CD4-positive, CD25-positive, alpha-beta regulatory T cell (primary cell): ENCODE measurements at places on chromosomes 7 and 10. TPM values are rescaled to one million over a fixed set of nuclear protein-coding genes. Genes with fewer than 3 reads are reported as not detected.

GRCh38 chr10:101221549-101221948 is 7.7 kb downstream of the LBX1 start:
- no peaks in the 10 kb centered on the region for H3K36me3 ChIP-seq
- H3K27ac ChIP-seq = no peak overlapping the region
- H3K4me1 ChIP-seq = peaks cover 55% of the 10 kb centered on the region
- H3K4me3 ChIP-seq = no peak overlapping the region

DNA sequence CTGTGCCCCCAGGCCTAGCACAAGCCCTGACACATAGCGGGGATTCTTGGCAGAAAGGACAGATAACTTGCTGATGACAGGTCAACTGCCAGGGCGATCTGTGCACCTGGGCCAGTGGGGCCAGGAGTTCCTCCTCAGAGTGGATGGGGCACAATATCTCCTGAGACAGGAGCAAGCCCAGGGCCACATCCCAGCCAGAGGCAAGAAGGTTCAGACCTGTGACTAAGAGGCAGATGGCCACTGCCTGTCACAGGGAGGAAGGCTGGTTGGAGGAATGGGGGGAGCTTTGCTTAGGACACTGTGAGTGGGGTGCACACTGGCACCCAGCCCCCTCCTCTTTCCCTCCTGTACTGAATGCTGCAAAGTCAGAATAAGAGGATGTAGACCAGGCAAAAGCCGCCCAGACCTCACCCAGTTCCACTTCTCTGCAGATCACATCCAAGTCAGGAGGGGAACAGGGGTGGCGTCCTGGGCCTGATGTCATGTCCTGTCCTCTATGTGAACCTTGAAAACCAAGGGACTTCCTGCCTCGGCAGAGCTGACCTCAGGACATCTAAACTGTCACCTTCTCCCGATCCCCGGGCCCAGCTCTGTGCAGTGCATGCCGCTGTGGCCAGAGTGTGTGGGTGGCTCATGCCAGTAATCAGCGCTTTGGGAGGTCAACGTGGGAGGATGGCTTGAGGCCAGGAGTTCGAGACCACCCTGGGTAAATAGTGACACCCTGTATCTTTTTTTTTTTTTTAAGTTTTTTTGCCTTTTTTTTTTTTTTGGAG is 1.3 kb downstream of the GUSB start:
- peak overlapping the region; percentile 66 for H3K4me3 ChIP-seq
- peaks cover 4% of the 10 kb centered on the region for H3K36me3 ChIP-seq
- H3K27me3 ChIP-seq = no peaks in the 10 kb centered on the region

SPDYE2B gene
- total RNA-seq = not detected

RNF148 gene
- total RNA-seq = not detected

DNA sequence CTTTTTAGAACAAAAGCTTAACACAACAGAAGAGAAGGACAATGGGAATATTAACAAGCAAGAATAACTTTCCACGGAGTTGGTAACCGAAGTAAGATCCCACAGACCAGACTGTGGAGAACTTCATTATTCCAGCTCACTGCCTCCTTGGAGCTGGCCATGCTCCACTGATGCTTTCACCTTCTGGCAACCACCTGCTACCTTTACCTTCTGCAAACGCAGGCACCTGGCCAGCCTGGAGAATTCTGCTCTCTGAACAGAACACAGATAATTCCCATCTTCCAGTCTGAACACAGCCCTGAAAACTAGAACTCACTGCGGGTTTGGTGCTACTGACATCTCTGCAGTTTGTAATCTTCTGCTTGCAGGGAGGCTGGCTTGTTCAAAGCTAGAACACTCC is 66.5 kb downstream of the JAZF1 start:
- H3K4me1 ChIP-seq = peaks cover under 1% of the 10 kb centered on the region
- no peaks in the 10 kb centered on the region for H3K27me3 ChIP-seq
- peaks cover 2% of the 10 kb centered on the region for H3K36me3 ChIP-seq
- H3K4me3 ChIP-seq = no peak overlapping the region

LEP gene
- total RNA-seq = not detected

- H3K27ac ChIP-seq = no peak overlapping the region
- H3K27me3 ChIP-seq = peaks cover 2% of the 10 kb centered on the region
- H3K4me1 ChIP-seq = no peaks in the 10 kb centered on the region
- H3K36me3 ChIP-seq = no peaks in the 10 kb centered on the region
- DNase-seq = peak; percentile 7
These were observed 214.4 kb downstream of the CREB5 start for GRCh38 chr7:28626624-28627262.

PFKP gene
- total RNA-seq = 103 TPM

HTR5A gene
- not detected for total RNA-seq

DNA sequence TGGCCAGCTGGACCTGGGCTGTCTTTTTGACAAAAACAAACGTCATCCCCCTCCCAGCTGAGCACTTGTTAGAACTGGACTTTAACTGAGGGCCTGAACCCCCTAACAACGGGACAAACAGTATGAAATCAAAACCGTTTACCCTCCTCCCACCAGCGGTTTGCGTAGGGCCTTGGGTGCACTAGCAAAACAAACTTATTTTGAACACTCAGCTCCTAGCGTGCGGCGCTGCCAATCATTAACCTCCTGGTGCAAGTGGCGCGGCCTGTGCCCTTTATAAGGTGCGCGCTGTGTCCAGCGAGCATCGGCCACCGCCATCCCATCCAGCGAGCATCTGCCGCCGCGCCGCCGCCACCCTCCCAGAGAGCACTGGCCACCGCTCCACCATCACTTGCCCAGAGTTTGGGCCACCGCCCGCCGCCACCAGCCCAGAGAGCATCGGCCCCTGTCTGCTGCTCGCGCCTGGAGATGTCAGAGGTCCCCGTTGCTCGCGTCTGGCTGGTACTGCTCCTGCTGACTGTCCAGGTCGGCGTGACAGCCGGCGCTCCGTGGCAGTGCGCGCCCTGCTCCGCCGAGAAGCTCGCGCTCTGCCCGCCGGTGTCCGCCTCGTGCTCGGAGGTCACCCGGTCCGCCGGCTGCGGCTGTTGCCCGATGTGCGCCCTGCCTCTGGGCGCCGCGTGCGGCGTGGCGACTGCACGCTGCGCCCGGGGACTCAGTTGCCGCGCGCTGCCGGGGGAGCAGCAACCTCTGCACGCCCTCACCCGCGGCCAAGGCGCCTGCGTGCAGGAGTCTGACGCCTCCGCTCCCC is at the start of gene IGFBP1:
Gene IGFBP1, plus strand, starts transcription at position 304 of the 808 bp plus-strand sequence. Its CDS starts 165 bp downstream, at position 469.
- H3K4me1 ChIP-seq = no peaks in the 10 kb centered on the region
- DNase-seq = no peak
- H3K27ac ChIP-seq = no peak within 1 kb of the TSS
- H3K27me3 ChIP-seq = peaks cover 16% of the 10 kb centered on the region

HMX2 gene
- not detected for total RNA-seq

DNA sequence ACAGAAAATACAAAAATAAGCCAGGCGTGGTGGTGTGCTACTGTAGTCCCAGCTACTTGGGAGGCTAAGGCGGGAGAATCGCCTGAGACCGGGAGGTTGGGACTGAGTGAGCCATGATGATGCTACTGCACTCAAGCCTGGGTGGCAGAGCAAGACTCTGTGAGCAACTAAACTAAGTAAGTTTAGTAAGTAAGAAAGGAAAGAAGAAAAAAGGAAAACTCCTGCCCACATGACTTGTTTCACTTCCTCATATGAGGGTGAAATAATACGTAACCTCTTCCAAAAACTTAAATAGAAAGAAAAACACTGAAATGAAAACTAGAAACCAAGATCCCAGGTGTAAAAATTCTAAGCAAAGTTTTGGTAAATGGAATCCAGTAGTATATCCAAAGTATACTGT is 79.6 kb downstream of the LARP4B start:
- H3K27me3 ChIP-seq = no peaks in the 10 kb centered on the region
- H3K27ac ChIP-seq = no peak overlapping the region
- no peak overlapping the region for H3K4me3 ChIP-seq
- no peak for DNase-seq
- H3K36me3 ChIP-seq = peaks cover 57% of the 10 kb centered on the region
- peaks cover under 1% of the 10 kb centered on the region for H3K4me1 ChIP-seq

- H3K36me3 ChIP-seq = no peaks in the 10 kb centered on the region
- H3K27me3 ChIP-seq = peaks cover 1% of the 10 kb centered on the region
- H3K27ac ChIP-seq = no peak overlapping the region
- DNase-seq = no peak
- H3K4me1 ChIP-seq = no peaks in the 10 kb centered on the region
These were observed 23.2 kb downstream of the OR6B1 start for GRCh38 chr7:144023171-144023827.

- no peak overlapping the region for H3K4me3 ChIP-seq
- DNase-seq = no peak
- no peaks in the 10 kb centered on the region for H3K36me3 ChIP-seq
- no peak overlapping the region for H3K27ac ChIP-seq
These were observed 162.8 kb upstream of the BMPER start for GRCh38 chr7:33742521-33742920.

DNA sequence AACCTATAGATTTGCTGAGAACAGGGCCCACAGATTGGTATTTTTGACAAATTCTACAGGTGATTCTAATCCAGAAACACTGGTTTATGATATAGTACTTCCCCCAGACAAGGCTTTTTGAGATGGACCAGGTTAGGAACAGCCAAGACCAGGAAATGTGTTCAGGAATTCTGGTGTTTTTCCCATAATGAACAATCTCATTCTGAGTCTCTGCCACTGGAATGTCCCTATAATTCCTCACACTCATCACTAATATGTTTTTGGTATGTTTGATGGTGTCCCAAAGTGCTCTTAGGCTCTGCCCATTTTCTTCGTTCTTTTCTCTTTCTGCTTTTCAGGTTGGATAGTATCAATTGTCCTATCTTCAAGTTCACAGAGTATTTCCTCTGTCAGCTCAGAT is 107.2 kb upstream of the IGFBP3 start:
- no peaks in the 10 kb centered on the region for H3K36me3 ChIP-seq
- no peaks in the 10 kb centered on the region for H3K27me3 ChIP-seq
- H3K4me1 ChIP-seq = no peaks in the 10 kb centered on the region
- no peak overlapping the region for H3K27ac ChIP-seq

DNA sequence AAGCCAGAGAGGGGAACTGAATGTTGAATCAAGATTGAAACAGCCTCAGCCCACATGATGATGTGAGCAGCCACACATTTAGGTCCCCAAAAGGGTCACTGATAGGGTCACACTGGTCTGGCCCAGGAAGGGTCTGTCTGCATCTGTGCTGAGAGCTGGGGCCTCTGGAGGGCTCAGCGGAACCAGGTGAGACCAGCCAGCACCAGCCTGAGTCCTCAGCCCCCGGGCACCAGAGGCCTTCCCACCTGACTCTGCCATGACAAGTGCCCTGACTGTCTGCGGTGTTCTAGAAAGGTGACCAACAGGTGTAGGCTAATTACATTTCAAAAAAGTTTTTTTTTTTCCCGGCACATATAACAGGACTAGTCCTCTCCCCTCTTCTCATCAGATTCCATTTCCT is 76.2 kb downstream of the WDR11 start:
- H3K4me3 ChIP-seq = no peak overlapping the region
- DNase-seq = no peak
- H3K27ac ChIP-seq = no peak overlapping the region
- H3K27me3 ChIP-seq = no peaks in the 10 kb centered on the region

CTAGE4 gene
- 3.8 TPM for total RNA-seq

HOXA11 gene
- not detected for total RNA-seq

DNA sequence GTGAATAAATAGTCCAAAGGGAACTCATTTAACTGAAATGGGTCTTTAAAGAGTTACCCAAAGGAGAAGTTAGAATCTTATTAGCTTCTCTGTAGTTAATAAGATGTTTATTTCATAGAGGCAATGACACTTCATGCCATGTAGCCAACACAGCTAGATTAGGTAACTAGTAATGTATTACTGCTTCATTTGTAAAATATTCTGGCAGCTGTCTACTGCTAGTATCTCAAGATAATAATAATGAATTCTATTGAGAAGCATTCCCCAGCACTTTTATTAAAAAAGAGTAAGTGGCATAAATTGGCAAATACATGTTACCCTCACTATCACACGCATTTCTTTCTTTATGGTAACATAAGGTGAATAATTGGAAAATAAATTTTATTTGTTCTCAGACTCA is 10.1 kb downstream of the PAPSS2 start:
- no peak for DNase-seq
- H3K4me3 ChIP-seq = no peak overlapping the region
- H3K27ac ChIP-seq = no peak overlapping the region
- H3K27me3 ChIP-seq = peaks cover 13% of the 10 kb centered on the region

PNLIPRP3 gene
- total RNA-seq = not detected

DNA sequence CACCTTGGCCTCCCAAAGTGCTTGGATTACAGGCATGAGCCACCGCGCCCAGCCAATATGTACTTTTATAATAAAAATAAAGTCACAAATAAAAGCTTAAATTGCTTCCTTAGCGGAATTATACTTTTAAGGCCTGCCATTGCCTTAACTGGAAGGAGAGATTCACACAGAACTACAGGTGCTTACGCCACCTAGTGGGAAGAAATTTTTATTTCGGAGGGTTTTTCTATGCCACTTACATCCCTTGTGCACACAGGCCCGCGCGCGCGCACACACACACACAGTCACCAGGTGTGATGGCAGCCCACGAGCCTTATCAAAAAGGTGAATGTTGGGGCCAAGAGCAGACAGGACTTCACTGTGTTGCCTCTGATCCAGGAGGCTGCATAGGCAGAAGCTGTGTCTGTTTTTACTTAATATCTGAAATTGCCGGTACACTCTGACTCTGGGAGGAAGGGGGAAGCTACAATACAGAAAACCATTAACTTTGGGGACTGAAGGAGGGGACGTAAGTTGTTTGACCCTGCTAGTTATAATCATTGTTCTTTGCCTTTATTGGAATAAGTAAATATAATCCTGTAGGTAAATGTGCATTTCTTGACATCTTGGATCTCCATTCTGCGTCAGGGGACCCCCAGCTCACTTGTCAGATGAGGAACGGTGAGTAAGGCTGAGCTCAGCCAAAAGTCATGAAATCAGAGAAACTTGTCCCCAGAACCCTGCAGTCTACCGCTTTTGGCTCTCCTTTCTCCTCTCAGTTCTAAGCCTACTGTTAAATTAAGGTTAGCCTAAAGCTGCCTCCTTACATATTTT is 87.1 kb downstream of the SLC16A9 start:
- no peak overlapping the region for H3K27ac ChIP-seq
- DNase-seq = peak; percentile 47
- H3K4me1 ChIP-seq = no peaks in the 10 kb centered on the region
- no peak overlapping the region for H3K4me3 ChIP-seq
- H3K27me3 ChIP-seq = no peaks in the 10 kb centered on the region
- no peaks in the 10 kb centered on the region for H3K36me3 ChIP-seq

DNA sequence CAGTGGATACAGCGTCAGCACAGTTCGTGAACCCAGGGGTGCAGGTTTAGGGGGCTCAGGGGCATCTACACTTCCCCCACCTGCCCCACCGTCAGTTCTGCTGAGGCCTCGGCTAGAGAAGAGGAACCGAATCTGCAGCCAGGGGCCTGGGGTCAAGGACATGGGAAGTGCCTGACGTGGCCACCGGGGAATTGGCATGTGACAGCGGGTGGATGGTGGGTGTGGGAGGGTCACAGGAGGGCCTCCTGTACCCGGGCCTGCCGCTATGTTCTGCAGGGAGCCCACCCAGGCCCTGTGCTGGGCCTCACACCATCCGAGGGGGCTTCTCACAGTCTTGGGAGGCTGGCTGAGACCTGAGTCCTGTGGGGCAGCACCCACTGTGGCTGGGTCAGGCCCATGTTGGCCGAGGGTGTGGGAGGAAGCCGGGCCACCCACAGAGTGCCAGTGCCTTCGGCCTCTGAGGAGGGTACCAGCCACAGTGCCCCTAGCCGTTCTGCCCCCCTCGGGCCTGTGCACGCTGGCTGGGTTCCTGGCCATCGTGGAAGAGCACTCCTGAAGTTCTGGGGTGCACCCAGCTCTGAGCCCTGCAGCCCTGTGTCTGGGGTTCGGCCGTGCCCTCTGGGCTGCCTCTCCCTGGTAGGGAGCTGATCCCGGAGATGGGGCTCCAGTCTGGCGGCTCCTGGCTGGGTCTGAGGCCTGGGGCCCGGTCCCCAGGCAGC is 5.9 kb downstream of the TTYH3 start:
- H3K36me3 ChIP-seq = no peaks in the 10 kb centered on the region
- no peaks in the 10 kb centered on the region for H3K27me3 ChIP-seq
- H3K27ac ChIP-seq = no peak overlapping the region
- H3K4me3 ChIP-seq = no peak overlapping the region

HYAL4 gene
- total RNA-seq = not detected
